Placental epithelial cell (primary cell): ENCODE measurements at places on chromosomes 16 and 17. TPM values are rescaled to one million over a fixed set of nuclear protein-coding genes. Genes with fewer than 3 reads are reported as not detected.

Gene LITAFD
- not detected in 2 replicates for total RNA-seq

Gene KRT33B
- total RNA-seq = 0.33 TPM in 1 of 2 replicates, not detected in the other

Gene NAGLU
- total RNA-seq = 34.2 and 34.9 TPM in 2 replicates

Gene RUNDC3A
- 0.11 TPM in 1 of 2 replicates, not detected in the other for total RNA-seq

Gene SHISA6
- not detected in 2 replicates for total RNA-seq
